ENCODE measurements at places on chromosomes 16 and 17. TPM values are rescaled to one million over a fixed set of nuclear protein-coding genes. Genes with fewer than 3 reads are reported as not detected.

GRCh38 chr17:28476076-28476865 is 2.8 kb downstream of the SLC13A2 start:
- H3K4me1 ChIP-seq, result no peaks in the 10 kb centered on the region
- H3K36me3 ChIP-seq, result no peaks in the 10 kb centered on the region
- DNase-seq, result peak; percentile 51
- H3K27ac ChIP-seq, result no peak overlapping the region
- H3K4me3 ChIP-seq, result no peak overlapping the region

GRCh38 chr17:70060415-70060814 is 14.6 kb upstream of the KCNJ16 start:
- no peak for DNase-seq
- no peak overlapping the region for H3K27ac ChIP-seq
- no peaks in the 10 kb centered on the region for H3K27me3 ChIP-seq
- no peaks in the 10 kb centered on the region for H3K4me1 ChIP-seq
- no peaks in the 10 kb centered on the region for H3K36me3 ChIP-seq
- H3K4me3 ChIP-seq, result no peak overlapping the region

DNA sequence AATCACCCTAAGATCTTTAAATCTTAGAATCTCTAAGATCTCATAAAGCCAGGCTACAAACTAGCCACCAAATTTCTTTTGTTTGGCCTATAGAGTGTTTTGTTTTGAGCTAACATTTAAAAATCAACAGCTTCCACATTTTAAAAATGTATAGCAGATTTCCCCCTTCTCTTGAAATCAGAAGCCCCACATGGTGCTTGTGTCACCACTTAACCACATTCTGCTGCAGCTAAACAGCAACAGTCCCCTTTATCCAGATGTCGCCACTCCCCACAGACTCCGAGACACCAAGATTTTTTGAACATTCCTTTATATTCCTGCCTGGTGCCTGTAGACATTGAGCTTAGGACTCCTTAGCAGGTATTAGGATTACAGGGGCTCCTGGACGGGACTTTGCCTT is 16.0 kb downstream of the GUCY2D start:
- DNase-seq, result no peak
- no peak overlapping the region for H3K27ac ChIP-seq
- H3K4me3 ChIP-seq, result no peak overlapping the region
- H3K27me3 ChIP-seq, result peaks cover 17% of the 10 kb centered on the region
- H3K36me3 ChIP-seq, result no peaks in the 10 kb centered on the region

GRCh38 chr17:76578376-76578775 is 7.3 kb downstream of the ST6GALNAC2 start:
- H3K36me3 ChIP-seq, result no peaks in the 10 kb centered on the region
- H3K27me3 ChIP-seq, result peaks cover under 1% of the 10 kb centered on the region
- no peak overlapping the region for H3K4me3 ChIP-seq
- no peaks in the 10 kb centered on the region for H3K4me1 ChIP-seq

DNA sequence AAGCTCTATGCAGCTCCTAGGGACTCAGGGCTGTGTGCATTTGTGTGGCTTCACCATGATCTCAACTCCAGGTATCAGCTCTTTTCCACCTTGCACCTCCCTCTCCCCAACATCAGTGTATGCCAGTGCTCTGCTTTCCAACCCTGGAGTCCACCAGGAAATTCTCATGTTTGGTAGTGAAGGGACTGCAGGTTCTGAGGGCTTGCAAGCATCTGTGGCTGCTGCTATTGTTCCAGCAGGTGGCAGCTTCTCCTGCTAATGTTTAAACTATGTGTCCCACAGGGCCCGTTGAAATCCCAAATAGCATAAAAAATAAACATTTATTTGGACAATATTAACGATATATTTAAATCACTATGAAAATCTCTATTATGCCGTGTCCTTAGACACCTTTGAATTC is 82.0 kb downstream of the RGS9 start:
- H3K4me3 ChIP-seq, result no peak overlapping the region
- H3K27me3 ChIP-seq, result peaks cover 38% of the 10 kb centered on the region
- no peak overlapping the region for H3K27ac ChIP-seq
- no peaks in the 10 kb centered on the region for H3K36me3 ChIP-seq
- DNase-seq, result peak; percentile 76

The CPHXL2 gene
- not detected for total RNA-seq

The SPN gene
- total RNA-seq, result not detected
